ENCODE measurements at places on chromosomes 13 and 19.
A peak's percentile ranks its signal among the peaks of the same experiment; 100 is the strongest.

GRCh38 chr19:48190885-48191284 is 20.4 kb downstream of the ZSWIM9 start:
- DNase-seq: no peak

GRCh38 chr13:112891477-112892401 is 77.3 kb upstream of the MCF2L start:
- peak; percentile 27 for DNase-seq

DNA sequence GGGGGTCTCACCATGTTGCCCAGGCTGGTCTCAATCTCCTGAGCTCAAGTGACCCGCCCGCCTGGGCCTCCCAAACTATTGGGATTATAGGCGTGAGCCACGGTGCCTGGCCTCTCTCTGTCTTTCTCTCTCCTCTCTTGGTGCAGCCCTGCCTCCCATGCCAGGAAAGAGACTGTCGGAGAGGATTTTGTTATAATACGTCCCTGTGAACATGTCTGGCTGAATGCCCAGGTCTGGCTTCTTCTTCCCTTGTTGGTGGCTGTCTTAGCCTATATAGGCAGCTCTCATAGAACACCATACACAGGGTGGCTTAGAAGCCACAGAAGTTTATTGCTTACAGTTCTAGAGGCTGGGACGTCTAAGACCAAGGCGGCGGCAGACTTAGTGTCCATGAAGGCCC is 46.4 kb downstream of the PEX11G start:
- DNase-seq: peak; percentile 47

GRCh38 chr19:7877249-7877836 is 3.2 kb upstream of the PRR36 start:
- no peak for DNase-seq

GRCh38 chr13:51478418-51479198 is 25.8 kb upstream of the INTS6 start:
- DNase-seq: no peak

Measured in left hindlimb (tissue), 1 donor.